ENCODE measurements at places on chromosomes 2 and 18.

DNA sequence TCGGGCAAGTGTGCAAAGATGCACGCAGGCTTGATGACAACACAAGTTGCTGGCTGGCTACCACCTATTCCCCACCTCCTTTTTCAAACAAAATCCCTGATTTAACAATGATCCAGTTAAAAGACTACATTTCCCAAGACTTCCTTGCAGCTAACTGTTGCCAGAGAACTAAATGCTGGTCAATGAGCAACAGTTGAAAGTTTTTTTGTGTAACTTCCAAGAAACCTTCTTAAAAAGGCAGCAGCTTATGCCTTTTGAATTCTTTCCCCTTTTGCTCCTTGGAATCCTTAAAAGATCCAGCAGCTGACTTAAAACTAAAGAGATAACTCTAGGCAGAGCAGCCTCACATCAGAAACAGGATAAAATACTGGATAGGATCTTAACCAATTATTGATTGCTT, 38.5 kb downstream of the NPHP1 start:
- DNase-seq = no peak

GRCh38 chr18:68060871-68061270, 544.4 kb upstream of the DSEL start:
- no peak for DNase-seq

DNA sequence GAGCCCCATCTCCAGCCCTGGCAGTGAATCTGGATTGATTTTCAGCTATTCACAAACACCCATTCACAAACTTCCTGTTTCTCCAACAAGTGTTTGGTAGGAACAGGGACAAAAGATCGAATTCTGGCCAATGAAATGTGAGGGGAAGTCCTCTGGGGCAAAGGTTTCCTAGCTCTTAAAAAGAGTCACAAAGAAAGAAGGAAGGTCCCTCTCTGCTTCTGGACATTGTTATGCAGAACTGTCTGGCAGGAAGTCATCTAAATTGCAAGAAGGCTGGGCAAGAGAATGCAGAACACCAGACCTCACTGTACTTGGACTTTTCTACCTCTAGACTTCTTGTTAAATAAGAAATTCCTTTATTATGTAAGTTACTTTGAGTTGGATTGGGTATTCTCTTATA, 137.3 kb downstream of the CCDC148 start:
- no peak for DNase-seq

DNA sequence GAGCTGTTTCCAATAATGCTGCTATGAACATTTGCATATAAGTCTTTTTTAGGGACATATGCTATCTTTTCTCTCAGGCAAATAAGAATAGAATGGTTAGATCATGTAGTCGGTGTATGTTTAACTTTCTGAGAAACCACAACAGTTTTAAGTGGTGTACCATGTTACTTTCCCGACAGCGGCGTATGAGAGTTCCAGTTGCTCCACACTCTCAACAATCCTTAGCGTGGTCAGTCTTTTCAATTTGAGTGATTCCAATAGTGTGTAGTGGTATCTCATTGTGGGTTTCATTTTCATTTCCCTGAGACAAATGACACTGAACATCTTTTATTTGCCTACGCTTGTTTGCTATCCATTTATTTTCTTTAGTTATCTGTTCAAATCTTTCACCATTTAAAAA, 149.5 kb downstream of the ACOXL start:
- DNase-seq = no peak

DNA sequence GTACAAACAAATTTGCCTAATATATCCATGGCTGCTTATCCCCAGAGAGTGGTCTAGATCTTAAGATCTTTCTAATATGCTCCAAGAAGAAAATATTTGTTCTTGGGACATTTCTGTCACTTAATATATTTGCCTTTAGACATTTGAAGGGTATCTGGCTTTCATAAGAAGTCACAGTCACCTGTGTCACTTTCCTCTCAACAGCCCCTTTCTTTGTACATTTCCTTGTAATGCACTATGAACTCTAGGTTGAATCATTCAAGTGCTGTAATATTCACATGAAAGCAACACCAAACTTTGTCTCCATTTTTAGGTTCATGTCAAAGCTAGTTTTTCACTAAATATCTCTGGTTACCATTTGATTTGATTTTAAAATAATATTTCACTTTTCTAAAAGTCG, 41.4 kb upstream of the NABP1 start:
- DNase-seq = no peak

- DNase-seq = no peak
Observed at GRCh38 chr2:109321570-109321969, 192.6 kb downstream of the SH3RF3 start.

- DNase-seq = no peak
Observed at GRCh38 chr2:184113696-184114403, 484.5 kb upstream of the ZNF804A start.

- no peak for DNase-seq
Observed at GRCh38 chr2:226477221-226478108, 322.2 kb downstream of the IRS1 start.

GRCh38 chr2:241649404-241649803, 11.9 kb downstream of the ATG4B start:
- no peak for DNase-seq

- no peak for DNase-seq
Observed at GRCh38 chr2:98565941-98566340, 42.4 kb downstream of the COA5 start.

DNA sequence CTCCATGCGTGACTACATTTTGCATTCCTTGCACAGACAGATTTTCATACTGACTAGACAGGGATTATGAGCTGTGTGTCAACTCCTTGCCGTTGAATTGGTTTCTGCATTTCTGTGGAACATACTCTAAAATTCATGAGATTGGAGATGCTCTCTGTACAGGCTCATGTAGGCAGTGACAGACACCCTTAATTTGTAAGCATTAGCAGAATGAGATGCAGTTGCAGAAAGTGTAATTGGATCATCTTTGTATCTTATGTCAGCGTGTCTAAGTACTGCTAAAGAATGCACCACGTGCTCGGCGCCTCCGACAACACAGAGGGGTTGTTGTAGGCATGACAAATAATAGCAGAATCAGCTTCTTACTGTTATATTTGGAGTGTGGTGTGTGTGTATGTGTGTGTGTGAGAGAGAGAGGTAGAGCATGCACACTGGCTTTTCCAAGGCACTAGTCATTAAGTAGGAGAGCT, 212.4 kb downstream of the CMPK2 start:
- no peak for DNase-seq

GRCh38 chr2:221415789-221416188, 156.3 kb downstream of the EPHA4 start:
- DNase-seq = no peak

DNA sequence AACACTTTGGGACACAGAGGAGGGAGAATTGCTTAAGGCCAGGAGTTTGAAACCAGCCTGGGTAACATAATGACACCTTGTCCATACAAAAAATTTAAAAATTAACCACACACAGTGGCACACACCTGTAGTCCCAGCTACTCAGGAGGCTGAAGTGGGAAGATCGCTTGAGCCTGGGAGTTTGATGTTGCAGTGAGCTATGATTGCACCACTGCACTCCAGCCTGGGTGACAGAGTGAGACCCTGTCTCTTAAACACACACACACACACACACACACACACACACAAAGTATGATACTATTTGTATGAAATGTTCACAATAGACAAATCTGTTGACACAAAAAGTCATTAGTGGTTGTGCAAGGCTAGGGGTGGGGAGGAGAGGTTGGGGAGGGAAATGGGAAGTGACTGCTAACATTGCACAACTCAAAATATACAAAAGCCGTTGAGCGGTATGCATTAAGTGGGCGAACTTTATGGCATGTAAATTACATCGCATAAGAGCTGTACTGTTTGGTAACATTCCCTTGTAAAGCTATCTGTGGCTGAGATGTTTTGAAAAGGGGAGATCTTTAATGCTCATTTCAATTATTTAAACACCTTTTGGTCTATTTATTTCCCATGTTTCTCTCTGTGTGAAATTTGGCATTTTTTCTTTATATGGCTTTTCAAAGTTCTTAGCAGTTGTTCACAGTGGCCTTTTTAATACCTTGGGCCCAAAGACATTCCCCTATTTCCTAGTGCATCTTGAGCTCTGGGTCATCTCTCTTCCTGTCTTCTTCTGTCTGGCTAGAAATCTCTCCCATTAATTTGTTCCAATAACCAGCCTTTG, 58.9 kb upstream of the ZNF516 start:
- peak; percentile 55 for DNase-seq

GRCh38 chr18:41025666-41026065, 929.4 kb upstream of the PIK3C3 start:
- DNase-seq = no peak

DNA sequence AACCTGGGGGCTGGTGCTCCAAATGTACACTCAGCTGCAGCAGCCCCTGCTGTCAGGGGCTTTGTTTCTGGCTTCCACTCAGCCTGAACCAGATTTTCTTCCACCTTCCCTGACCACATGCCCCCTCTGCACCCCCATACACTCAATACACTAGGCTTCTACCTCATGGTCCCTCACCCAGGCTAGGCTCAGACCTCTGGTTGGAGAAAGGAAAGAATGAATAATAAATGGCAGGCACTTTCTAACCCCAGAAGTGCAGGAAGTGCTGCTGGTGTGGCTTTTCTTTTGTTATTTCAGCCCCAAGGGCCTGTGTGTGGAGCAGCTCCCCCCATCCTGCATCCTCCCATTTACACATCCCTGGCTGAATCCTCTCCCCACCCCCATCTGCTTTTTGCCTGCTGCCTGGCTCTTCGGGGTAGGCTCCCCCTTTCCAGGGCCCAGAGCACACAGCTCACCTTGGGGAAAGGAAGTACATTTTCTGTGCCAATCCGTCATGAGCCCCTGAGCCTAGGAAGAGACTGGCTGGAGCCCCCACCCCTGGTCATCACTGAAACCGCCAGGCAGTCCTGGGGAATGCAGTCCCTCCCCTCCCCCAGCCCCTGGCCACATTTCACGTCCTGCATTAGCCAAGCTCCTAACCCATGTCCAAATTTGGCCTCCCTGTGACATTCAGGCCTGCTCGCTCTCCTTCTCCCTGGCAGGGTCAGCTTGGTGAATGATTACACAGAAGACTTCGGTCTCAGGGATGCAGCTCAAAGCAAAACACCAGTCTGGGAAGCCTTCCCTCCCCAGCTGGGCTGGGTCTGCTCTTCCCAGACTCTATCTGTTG, 2.6 kb downstream of the DYSF start:
- no peak for DNase-seq

- DNase-seq = peak; percentile 41
Observed at GRCh38 chr2:234368861-234369261, 128.0 kb downstream of the ARL4C start.

GRCh38 chr18:3664563-3665178, 214.7 kb downstream of the TGIF1 start:
- DNase-seq = no peak

DNA sequence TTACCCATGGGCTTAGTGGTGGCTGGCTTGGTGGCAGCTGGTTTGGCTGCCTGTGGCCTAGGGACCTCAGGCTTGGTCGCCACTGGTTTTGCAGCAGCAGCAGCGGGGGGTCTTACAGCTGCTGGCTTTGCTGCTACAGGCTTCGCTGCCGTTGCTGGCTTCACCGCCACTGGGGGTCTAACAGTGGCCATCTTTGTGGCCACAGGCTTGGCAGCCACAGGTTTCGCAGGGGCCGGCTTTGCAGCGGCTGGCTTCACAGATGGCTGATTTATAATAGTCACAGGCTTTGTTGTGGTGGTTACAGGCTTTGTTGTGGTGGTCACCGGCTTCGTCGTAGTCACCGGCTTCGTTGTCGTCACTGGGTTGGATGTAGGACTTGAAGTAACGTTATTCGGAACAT, 77.8 kb downstream of the COL6A3 start:
- DNase-seq = no peak

GRCh38 chr2:54274781-54275242, 18.8 kb upstream of the TSPYL6 start:
- DNase-seq = no peak

DNA sequence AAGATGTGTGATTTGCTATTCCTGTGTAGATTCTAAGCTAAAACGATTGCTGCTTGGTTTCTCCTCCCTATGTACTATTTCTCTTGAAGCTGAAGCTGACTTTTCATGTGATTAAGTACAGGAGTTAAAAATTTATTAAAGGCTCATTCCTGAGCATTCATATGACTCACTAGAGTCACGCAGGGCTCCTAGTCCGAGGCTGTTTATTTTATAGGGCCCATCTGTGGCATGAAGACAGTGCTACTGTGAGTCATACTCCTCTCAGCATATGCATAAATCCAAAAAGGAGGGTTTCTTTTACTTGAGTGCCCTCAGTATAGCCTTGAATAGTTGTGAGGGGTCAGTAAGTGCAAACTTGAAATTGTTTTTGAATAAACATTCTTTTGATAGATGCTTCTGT, 378.8 kb downstream of the PTPRM start:
- no peak for DNase-seq

DNA sequence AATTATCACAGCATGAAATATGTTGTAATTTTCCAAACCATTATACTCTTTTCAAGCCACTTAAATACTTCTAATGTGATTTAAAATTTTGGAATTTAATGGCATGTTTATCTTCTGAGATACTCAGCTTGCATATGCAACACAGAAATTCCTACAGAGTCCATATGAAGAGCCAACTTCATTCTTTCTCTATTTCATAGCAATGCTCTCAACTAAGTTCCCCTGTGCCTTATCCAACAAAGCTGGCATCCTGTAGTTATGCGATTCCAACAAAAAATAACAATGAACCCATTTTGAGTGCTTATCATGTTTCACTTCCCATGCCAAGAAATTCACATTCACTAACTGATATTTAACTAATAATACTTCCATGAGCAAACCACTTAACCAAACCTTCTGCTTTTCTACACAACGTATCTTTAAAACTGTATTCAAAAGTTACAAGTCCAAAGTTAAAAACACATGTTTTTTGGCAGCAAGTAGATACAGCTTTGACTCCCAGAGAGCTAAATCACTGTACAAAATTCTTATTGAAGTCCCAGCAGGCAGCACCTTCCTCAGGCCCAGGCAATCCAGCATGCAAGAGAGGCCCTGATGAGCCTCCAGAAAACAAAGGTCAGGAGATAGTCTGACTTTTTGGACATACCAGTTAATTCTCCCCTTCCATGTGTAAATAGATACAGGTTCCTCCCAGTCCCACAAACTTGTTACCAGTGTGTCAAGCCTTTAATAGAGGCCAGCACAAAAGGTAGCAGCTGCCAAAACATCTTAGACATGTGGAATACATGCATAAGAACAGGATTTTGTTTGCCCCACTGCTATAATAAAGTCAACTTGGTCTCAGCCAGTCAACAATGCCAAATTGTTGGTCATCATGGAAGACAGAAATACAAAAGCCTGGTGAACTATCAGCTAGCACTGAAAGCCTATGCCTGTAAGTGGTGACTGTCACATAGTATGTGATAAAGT, 113.1 kb upstream of the WDR75 start:
- no peak for DNase-seq

DNA sequence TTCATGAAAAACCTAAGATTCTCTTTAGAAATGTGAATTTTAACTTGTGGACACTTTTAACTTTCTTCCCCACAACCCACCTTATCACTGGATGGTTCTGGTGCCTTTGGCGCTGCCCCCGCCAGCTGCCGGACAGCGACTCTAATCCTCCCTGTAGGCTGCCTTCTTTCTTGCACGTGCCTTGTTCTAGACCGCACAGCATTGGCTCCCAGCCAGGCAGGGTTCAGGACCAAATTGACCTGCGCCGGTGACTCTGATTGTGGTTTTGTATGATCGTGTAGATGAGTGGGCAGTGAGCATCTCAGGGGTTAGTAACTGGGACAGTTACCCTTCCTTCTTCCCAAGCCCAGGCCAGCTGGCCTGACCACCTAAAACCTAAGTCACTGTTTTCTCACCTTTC, 106.8 kb downstream of the ASAP2 start:
- no peak for DNase-seq

GRCh38 chr2:9653485-9654271, 22.9 kb upstream of the YWHAQ start:
- DNase-seq = no peak

Data from CD4-positive, alpha-beta T cell (primary cell).